ENCODE measurements at places on chromosomes 2 and 18. TPM values are rescaled to one million over a fixed set of nuclear protein-coding genes. Genes with fewer than 3 reads are reported as not detected.

AQP12A gene
- not detected for total RNA-seq

DHRS9 gene
- 0.27 TPM for total RNA-seq

C1GALT1C1L gene
- 1.5 TPM for total RNA-seq

MOGAT1 gene
- not detected for total RNA-seq

DNA sequence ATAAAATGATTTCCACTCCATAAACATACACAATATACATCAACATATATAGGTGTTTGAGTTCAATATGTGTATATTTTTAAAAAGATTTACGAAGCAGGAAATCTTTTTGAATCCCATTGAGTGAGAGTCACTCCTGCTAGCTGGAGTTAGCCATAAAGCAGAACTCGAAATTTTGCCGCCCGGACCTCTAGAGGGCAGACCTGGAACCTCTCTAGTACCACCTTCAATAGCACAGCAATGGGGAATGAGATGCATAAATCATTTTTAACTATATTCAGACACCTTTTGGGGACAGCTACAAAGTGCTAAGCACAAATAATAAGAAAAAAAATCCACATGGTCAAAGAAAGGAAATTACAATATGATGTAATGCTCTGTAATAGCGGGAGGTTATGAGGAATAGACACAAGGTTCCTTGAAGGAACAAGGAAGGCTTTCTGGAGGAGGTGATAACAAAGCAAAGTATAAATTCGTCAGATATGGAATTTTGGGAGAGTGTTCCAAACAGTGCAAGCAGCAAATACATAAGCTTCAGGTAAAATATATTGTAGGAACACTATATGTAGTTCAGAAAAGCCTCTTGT, 533.4 kb downstream of the ERBB4 start:
- DNase-seq: no peak
- H3K27ac ChIP-seq: no peak overlapping the region
- H3K4me3 ChIP-seq: no peak overlapping the region
- no peaks in the 10 kb centered on the region for H3K4me1 ChIP-seq
- H3K36me3 ChIP-seq: no peaks in the 10 kb centered on the region

DNA sequence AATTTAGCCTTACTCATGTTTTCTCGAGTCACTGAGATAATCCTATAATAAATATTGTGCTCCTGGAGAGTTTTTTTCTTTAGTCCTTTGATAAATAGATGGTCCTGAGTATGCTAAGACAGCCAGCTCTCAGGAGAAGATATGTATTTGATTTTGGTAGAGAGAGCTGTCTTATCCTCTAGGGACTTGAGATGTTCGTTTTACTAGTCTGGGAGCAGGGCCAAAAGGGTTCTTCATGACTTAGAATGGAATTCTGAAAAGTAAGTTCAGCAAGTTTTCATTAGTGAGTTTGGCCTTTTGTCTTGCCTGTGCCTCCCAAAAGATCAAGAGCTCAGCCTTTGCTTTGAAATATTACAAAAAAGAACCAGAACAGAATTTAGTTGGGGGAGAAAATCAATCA, 246.7 kb downstream of the BABAM2 start:
- H3K36me3 ChIP-seq: no peaks in the 10 kb centered on the region
- H3K27ac ChIP-seq: no peak overlapping the region
- H3K4me1 ChIP-seq: no peaks in the 10 kb centered on the region
- no peak overlapping the region for H3K4me3 ChIP-seq
- H3K27me3 ChIP-seq: no peaks in the 10 kb centered on the region
- DNase-seq: no peak

- H3K27ac ChIP-seq: no peak overlapping the region
- no peaks in the 10 kb centered on the region for H3K36me3 ChIP-seq
- no peak overlapping the region for H3K4me3 ChIP-seq
- no peaks in the 10 kb centered on the region for H3K27me3 ChIP-seq
- DNase-seq: no peak
- no peaks in the 10 kb centered on the region for H3K4me1 ChIP-seq
Measured at GRCh38 chr2:18501729-18502128, 58.7 kb downstream of the RDH14 start.

DNA sequence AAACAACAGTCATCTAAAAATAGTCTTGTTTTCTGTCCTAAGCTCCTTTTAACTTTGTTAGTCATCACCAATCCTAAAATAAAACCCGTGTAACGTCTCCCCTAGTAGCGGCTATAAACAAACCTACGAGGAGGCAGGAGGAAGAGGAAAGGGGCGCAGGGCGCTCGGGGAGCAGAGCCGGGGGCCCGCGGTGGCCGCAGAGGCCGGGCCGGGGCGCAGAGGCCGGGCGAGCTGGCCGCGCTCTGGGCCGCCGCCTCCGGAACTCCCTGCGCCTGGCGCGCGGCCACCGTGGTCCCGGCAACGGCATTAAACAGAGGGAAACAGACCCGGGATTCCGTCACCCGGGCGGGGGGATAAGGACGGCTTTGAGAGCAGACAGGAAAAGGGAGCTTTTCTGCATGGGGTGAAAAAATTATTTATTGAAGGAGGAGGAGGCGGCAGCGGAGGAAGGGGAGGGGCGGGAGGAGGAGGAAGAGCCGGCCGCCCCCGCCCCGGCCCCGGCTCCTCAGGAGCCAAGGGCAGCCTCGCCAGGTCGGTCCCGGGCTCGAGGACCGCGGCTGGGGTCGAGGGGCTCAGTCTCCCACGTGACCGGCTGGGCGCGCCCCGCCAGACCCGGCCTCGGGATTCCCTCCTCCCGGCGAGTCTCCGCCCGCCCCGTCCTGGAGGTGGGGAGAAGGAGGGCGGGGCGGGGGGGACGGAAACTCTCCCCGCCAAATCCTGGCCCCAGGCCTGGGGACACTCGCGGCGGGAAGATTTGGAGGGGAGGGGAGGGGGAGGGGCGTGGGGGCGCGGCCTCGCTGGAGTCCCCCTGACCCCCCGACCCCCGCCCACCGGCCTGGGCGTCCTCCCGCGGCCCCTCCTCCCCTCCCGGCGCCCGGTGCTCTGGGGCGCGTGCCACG, 1.8 kb upstream of the NFATC1 start:
- H3K27ac ChIP-seq: peak overlapping the region; percentile 55
- no peaks in the 10 kb centered on the region for H3K36me3 ChIP-seq
